H4 (cell line): ENCODE measurements at places on chromosomes 6 and 20. TPM values are rescaled to one million over a fixed set of nuclear protein-coding genes. Genes with fewer than 3 reads are reported as not detected.
A peak's percentile ranks its signal among the peaks of the same experiment; 100 is the strongest.

DNA sequence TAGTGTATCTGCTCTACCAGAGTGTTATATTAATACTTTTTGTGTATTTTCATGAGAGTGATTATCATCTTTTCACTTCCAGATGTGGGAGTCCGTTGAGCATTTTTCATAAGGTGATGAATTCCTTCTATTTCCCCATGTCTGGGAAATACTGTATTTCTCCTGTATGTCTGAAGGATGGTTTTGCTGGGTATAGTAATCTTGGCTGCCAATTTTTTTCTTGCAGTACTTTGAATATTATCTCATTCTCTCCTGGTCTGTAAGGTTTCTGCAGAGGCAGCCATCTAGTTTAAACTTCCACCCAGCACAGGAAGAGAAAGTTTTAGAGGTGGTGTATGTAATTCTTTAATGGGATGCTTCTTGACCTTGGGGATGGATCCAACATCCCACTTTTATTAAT, 15.4 kb upstream of the DYNLRB1 start:
- DNase-seq, result no peak

DNA sequence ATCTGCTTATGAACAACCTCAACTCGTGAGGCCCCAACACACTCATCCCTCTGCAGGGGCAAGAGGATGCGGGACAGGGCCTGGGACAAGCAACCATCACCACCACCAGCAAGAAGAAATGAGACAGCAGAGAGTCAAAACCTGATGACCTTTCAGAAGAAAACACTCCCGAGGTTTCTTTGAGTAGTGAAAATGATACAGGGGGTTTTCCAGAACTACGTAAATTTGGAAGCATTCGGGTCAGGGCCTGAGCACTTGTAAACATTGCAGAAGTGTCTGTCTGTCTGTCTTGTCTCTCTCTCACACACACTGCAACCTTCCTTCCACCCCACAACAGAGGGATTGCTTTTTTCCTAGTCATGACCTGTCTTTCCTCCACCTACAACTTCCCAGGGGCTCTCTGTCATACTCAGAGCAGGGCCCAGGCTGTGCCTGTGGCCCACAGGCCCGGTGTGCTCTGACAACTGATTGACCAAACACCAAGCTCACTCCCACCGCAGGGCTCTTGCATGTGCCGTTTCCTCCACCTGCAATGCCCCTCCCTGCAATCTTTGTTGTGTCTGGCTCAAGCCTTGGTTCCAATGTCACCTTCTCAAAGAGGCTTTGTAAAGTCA, 90.9 kb downstream of the BMP7 start:
- DNase-seq, result no peak

ADGB gene
- total RNA-seq, result not detected in 2 replicates

- DNase-seq, result no peak
These were observed 407.6 kb upstream of the SOX4 start for GRCh38 chr6:21185861-21186478.

GRCh38 chr20:15900443-15900842, 672.8 kb downstream of the KIF16B start:
- DNase-seq, result peak; percentile 37

AGPAT1 gene
- total RNA-seq, result 45.6 and 51.3 TPM in 2 replicates

GRCh38 chr6:21678990-21679389, 85.4 kb downstream of the SOX4 start:
- DNase-seq, result peak; percentile 41

GRCh38 chr20:32912688-32913087, 54.0 kb downstream of the EFCAB8 start:
- no peak for DNase-seq

XKR7 gene
- not detected in 2 replicates for total RNA-seq
